NCI-H1092 (cell line): ENCODE measurements at places on chromosomes 2 and 18.

GRCh38 chr2:208062113-208062512 lies 36.8 kb upstream of the PLEKHM3 start:
- DNase-seq = no peak

DNA sequence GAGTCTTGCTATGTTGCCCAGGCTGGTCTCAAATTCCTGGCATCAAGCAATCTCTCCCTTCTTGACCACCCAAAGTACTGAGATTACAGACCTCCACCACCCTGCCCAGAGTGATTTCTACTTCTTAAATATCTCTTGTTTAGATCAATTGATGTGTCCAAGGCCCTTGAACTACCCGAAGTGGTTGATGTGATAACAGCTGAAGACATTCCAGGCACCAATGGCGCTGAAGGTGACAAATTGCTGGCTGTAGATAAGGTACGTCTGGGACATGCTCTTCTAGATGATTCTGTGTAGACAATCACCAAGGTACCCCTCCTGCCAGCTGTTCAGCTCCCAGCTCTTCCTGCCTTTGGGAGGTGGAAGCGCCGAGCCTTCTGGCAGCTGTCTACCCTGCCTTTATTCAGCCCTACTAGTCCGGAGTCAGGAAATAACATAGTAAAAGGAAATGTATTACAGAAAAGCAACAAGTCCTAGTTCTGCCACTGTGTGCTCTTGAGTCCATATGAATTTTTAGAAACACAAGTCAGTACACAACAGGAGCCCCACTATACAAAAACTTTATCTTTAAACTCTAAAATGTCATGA lies 61.3 kb upstream of the BZW1 start:
- DNase-seq = no peak

DNA sequence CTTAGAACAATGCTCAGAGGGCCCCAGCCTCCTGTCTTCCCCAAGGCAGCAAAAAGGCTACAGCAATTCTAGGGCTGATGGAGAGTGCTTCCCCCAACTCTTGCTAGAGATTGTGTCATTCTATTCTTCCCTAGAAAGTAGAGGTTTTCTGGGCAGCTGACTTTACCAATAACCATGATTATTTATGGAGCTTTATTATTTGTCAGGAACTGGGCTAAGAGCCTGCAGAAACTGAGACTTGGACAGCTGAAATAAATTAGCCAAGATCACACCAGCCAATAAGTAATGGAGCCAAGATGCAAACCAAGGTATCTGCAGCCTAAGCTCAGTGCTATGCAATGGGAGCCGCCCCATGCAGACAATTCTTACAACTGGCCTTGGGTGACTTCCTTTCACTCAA lies 84.8 kb downstream of the CCBE1 start:
- no peak for DNase-seq

- DNase-seq = no peak
These were observed 187.4 kb downstream of the ACOXL start for GRCh38 chr2:110919738-110920137.

DNA sequence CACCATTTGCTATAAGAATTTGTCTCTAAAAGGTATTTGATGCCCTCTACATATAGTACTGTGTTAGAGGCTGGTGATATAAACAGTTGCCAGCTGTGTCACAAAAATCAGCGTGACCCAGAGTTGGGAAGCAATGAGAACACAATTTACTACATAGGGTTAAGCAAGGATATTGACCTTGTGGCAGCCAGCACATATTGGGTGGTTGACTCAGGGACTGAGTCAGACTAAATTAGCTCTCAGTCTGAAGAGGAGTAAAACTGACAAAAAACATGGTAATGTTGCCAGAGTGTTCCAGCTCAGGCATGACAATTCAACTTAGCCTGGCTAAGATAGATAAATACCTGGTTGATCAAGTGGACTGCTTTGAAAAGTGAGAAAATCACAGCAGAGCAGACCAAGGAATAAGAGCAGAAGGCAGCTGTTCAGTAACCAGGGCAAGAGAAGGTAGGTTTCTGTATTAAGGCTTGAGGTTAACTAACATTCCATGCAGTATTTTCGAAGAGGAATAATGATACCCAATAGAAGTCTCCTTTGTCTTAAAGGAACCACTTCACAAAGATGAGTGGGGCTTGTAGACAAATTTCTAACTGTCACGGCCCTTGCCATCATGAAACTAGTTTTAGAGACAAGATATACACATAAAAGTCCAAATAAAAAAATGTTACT lies 108.2 kb upstream of the ERBB4 start:
- DNase-seq = no peak

DNA sequence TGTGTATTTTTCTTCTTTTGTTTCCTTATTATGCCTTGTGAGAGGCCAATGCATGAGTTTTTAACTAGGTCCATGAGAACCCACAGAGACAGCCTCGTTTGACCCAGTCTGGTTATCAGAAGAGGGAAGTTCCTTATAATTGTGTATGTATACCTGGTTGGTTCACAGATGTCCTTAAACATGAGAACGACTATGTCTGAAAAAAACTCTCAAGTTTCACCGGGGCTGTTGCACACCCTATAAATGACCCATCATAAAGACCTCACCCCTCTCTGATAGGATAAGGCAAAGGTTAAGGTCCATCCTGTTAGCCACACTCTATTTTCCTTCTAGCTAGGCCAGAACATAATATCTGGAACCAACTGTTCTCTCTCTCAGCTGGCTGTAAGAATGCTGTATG lies 42.7 kb upstream of the MSH2 start:
- no peak for DNase-seq

DNA sequence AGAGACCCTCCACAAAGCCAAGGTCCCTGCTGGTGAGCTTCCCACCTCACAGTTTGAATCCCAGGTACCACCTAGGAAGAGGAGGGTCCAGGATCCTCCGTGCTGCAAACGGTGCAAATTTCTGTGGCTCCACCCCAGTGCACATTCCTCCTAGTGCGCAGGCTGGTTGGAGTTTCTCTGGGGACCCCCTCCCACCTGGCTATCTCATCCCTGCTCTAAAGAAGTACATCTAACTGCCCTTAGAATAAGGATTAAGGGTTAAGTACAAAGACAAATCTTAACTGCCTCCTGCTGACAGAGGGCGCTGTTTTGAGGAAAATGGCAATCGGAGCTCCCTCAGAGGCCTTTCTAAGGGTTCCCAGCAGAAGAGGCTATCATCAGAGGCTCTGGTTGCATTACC lies 109.6 kb upstream of the FSIP2 start:
- no peak for DNase-seq
